ENCODE measurements at places on chromosomes 4 and X.

DNA sequence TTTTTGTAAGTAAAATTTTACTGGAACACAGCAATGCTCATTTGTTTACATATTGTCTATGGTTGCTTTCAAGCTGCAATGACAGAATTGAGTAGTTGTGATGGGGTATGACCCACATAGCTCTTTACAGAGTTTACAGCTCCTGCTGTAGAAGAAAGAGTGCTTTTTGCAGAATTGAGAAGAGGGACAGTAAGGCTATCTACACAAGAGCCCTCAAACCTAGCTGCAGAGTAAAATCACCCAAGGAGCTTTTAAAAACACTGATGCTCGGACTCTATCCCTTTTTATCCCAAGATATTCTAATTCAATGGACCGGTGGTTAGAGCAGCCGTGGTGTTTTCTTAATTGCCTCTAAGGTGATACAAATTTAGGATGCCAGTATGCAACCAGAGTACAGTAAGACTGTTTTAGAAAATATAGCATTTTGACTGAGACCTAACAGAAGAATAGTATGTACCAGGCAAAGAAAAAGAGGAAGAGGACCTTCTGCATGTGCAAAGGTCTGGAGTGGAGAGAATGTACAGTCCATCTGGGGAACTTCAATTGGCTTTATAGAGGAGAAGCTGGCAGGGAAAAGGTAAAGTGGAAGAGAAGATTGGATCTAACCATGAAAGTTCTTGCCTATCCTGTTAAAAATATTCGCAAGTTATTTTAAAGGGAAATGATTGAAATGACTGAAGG is 663.6 kb upstream of the CPEB2 start:
- DNase-seq: no peak

DNA sequence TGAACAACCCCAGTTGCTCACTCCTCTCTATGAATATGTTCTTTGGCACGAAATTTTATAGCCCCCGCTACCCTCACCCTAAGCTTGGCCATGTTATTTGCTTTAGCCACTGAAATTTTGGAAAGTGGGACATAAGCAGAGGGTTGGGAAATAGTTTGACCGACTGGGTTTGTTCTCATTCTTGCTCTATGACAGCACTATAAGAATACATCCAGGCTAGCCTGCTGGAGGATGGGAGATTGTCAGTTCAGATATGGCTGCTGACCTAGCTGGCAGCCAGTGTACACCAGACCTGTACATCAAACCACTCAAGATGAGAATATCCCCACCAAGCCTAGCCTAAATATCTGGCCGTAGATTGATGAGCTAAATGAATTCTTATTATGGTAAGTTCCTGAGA is 298.1 kb downstream of the PDGFC start:
- DNase-seq: no peak

DNA sequence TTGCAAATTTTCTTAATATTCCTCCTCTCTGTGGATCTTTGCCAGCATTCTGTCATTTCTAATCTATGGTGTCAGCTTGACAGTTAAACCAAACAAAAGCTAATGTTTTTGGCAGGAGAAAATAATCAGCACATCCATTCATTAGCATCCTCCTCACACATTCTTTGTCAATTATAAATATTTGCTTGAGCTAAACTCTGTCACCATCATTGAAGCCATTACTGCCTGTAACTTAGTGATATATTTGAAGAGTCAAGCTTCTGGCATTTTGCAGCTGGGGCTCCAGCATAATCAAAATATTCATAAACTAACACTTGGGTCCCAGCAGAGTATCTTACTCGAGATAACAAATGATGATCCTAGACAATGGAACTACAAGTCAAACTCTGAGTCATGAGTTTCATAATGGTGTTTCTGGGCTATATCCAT is 126.1 kb downstream of the EIF4E start:
- DNase-seq: no peak

GRCh38 chrX:9420275-9421265 is 44.3 kb upstream of the TBL1X start:
- DNase-seq: no peak

- no peak for DNase-seq
Observed at GRCh38 chr4:147981305-147981704, 249.4 kb downstream of the ARHGAP10 start.

GRCh38 chrX:118148737-118149136 is 32.1 kb upstream of the KLHL13 start:
- no peak for DNase-seq

GRCh38 chr4:147725673-147726072 is 6.2 kb upstream of the ARHGAP10 start:
- DNase-seq: no peak

GRCh38 chrX:99909946-99910345 is 500.1 kb downstream of the PCDH19 start:
- no peak for DNase-seq

DNA sequence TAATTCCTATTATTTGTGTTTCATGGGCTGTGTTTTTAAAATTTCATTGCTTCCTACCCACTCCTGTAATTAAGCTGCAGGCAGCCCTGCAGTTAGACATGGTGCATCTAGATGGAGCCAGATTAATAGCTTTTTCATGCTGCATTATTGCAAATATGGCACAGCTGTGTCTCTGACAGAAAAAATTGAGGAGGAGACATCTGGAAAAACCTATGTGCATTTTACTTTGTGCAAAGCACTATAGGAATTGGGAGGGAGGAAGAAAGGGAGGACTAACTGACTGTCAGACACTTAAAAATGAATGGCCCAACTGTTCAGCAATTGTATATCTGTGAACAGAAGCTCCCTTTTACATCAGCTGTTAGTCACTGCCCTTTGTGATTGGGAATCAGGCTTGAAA is 8.1 kb upstream of the RPGR start:
- DNase-seq: no peak

DNA sequence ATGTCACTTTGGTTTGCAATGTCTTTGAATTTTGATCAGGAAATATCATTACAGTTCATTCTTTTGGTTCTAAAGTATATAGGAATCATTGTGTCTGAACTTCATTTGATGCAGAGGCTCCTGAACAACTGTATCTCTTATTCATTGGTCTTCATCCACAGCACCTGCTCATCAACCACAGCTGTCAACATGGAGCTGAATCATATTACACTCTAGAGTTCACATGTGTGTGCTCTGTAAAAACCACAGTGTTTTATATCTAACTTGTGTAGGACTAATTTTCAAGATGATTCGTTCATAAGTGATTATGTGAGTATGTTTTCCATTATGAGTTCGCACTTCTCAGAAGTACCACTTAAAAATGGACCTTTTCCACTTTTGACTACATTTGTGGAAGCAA is 643.3 kb upstream of the FAM241A start:
- DNase-seq: no peak

DNA sequence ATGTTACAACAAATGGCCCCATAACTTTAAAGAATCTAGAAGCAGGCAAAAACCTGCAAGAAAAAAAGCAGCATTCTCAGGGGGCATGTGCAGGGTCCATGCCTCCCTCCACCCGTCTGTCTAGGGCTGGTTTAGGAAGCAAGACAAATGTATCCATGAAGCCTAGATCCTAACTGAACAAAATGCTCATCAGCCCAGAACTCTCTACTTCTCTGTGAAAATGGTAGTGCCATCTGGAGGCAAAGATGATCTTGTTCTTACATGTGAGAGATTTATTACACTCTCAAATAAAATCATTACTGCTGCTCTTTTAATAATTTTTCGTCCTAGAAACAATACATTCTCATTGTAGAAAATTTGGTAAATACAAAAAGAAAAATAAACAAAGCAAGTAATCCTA is 26.7 kb downstream of the NR3C2 start:
- no peak for DNase-seq

DNA sequence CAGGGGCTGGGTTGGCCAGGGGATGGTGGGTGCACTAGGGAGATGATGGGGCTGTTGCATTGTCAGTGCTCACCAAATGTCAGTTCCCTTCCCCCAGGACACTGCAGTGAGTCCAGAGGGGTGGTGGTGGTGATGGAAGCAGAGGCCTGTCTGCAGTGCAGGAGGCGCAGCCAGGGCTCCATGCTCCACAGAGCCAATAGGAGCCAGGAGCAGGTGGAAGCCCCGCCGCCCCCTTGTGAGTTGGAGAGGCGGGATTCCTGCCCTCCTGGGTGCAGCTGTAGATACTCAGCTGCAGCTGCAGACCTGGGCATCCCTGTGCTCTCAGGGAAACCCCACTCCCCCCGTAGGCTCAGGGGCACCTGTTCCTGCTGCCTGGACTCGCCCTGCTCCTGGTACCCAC is 284.7 kb downstream of the EVC2 start:
- DNase-seq: no peak

DNA sequence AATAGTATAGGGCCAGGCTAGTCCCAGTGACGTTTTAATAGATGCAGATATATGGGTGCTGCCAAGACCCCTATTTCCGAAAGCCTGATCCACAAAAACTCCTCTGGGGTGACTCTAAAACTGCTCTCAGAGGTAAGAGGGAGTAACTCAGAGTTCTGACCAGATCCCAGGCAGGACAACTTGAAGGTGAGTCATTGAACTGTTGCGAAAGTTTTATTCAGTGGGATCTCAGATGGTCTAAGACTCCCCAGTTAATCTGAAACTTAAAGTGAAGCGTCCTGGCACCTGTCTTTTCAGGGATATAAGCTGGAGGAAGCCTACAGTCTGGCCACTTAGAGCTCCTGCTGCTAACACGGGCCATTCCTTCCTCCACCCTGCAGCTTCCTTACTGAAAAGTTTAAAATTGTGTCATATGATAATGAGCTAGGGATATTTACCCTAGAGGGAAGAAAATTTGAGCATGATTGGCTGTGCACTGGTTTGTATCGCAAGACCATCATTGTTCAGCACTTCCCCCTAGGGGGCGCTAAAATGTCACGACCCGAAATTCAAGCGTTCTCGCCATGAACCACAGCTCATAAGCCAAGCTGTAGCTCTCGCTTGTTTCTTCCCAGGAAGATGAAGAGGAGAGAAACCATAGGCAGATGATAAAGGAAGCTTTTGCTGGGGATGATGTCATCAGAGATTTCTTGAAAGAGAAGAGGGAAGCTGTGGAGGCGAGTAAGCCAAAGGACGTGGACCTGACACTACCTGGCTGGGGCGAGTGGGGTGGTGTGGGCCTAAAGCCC is 19.5 kb downstream of the UTP14A start:
- peak; percentile 78 for DNase-seq

DNA sequence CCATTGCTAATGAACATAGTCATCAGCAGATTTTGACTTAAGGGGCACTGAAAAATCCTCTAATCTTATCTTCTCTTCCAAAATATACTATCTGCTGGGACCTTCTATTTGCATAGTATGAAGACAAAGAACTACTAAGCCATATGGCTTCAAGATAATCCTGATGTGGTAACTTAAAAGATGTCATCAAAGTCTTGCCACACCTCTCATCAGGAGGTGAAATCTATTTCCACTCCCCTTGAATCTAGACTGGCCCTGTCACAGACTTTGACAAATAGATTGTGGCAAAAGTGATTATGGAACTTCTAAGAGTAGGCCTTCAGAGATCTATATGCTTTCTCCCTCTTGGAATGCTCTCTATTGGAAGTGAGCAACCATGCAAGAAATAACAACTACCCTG is 27.3 kb upstream of the TET2 start:
- DNase-seq: no peak

- DNase-seq: no peak
Observed at GRCh38 chrX:153060095-153060445, 3.8 kb downstream of the PNMA3 start.

- DNase-seq: peak; percentile 42
Observed at GRCh38 chrX:39814391-39814790, 283.4 kb downstream of the BCOR start.

DNA sequence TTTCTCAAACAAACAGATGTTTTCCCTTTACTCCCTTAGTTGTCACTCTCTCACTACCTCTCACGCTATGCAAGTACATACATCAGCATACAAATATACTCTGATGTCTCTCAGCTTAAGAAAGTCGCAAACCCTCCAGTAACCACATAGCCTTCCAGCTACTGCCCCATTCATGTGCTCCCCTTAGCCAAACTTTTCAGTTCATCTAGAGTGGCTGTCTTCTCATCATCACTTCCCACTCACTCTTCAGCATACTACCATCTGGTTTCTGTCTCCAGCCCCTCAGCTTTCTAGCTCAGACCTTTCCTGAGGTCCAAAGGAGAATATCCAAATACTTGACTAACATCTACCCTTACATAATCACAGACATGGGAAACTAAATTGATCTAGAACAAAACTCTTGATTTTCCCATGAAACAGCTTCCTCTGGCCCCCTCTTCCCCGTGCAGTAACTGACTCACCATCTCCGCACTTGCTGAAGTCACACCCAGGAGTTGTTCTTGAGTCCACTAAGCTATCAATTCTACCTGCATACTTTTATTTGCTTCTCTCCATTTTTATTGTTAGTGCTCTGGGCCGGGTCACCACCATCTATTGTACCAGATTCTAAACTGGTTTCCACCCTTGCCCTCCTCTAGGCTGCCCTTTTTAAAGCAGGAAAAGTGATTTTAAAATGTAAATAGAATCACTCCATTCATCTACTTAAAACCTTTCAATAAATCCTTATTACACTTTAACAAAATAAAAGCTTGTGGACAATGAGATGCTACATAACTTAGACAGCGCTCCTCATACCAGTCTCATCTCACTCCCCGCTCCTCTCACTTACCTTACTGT is 57.2 kb downstream of the CASP6 start:
- DNase-seq: no peak

DNA sequence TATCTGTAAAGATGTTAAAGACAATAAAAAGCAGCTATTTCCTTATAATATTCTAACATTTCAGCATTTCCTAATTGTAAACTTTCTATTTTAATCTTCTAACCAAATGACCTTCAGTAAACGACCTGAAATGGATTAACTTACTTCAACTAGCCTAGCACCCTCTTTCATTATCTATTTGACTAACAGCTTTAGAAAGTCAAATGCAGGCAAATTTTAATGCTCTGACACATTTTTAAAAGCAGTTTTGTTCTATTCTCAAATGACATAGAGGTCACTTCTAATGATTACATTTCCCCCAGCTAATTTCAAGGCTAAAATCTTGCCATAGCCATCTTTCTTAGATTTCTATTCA is 41.9 kb downstream of the SLC7A11 start:
- no peak for DNase-seq

GRCh38 chrX:15751155-15751819 is 13.2 kb downstream of the CA5B start:
- no peak for DNase-seq

DNA sequence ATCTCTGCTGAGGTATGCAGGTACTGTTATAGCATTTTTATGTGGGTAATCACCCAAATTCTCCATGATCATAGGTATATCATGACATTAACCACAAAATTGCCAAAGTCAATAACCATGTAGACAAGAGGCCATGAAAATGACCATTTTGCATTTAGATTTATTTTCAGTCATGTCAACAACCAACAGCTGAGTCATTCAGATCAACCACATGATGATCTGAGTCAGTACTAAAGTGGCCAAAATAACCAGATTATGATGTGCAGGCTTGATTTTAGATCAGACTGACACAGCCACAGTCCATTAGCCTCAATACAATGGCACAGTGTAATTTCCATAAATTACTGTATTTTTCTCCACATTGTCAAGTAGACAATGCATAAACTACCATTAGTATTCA is 240.5 kb downstream of the GRIA3 start:
- no peak for DNase-seq

- DNase-seq: peak; percentile 55
Observed at GRCh38 chr4:121484633-121485032, 103.8 kb upstream of the QRFPR start.

- DNase-seq: peak; percentile 19
Observed at GRCh38 chr4:177051473-177052060, 258.1 kb upstream of the NEIL3 start.

GRCh38 chr4:119020158-119020557 is 115.5 kb upstream of the MYOZ2 start:
- DNase-seq: no peak

All from ELF-1 (cell line).